Esophagus mucosa (tissue), 1 donor: ENCODE measurements at places on chromosomes 3 and 15. TPM values are rescaled to one million over a fixed set of nuclear protein-coding genes. Genes with fewer than 3 reads are reported as not detected.

- no peak for ATAC-seq
Observed at GRCh38 chr3:71585131-71585530, 1.6 kb upstream of the FOXP1 start.

Gene SENP7
- 7.4 TPM for total RNA-seq

DNA sequence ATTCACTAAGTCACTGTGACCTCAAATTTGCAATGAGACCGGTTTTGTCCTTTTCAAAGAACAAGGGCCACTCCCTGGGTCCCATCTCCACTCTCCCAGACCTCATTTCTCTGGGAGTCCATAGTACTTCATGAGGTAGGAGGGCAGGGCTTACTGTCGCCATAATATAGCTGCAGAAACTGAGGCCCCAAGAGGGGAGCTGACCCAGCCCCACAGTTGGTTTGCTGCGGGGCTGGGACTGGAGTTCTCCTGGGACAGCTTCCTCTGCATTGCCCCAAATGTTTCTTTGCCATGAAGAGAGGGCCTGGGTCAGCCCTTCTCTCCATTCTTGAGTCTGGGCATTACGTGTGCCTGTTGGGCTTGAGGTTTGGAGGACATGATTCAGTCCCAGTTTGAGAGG lies 60.1 kb downstream of the ITGA11 start:
- ATAC-seq = no peak

Gene OR5K2
- total RNA-seq = not detected

DNA sequence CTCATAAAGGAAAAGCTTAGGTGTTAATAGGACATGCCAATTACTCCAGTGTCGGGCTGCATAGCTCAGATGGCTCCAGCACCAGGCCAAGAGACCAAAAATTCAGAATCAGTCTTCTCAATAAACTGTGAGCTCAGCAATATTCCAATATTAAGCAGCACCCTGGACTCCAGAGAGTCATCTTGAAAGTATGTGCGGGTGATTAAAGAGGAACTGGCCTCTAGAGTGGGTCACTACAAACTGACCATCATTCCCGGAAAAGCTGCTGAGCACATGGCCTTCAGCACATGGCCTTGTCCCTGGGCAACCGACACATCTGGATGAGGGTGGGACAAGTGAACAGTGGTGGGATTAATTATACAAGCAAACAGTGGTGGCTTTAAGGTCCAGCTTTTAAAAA lies 59.0 kb downstream of the MAGI1 start:
- peak; percentile 37 for ATAC-seq

GRCh38 chr3:31213869-31214486 lies 318.7 kb upstream of the STT3B start:
- ATAC-seq = no peak

Gene FGF7
- 2.0 TPM for total RNA-seq

GRCh38 chr3:143307613-143308183 lies 188.1 kb downstream of the CHST2 start:
- no peak for ATAC-seq

GRCh38 chr3:181432992-181433391 lies 278.7 kb upstream of the SOX2 start:
- no peak for ATAC-seq

Gene CPA3
- total RNA-seq = 2.2 TPM

- ATAC-seq = no peak
Observed at GRCh38 chr3:4583416-4583815, 90.3 kb downstream of the ITPR1 start.

DNA sequence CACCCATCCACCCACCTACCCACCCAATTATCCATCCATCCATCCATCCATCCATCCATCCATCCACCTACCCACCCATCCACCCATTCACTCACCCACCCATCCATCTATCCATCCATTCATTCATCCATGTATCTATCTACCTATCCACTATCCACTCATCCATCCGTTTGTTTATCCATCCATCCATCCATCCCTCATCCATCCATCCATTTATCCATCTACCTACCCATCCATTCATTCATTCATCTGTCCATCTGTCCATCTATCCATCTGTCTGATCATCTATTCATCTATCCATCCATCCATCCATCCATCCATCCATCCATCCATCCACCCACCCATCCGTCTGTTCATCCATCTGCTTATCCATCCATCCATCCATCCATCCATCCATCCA lies 65.7 kb downstream of the FBLN2 start:
- no peak for ATAC-seq

Gene CLDN18
- total RNA-seq = not detected
